ENCODE measurements at places on chromosomes 2 and 18. TPM values are rescaled to one million over a fixed set of nuclear protein-coding genes. Genes with fewer than 3 reads are reported as not detected.

The MGAT4A gene
- polyA plus RNA-seq = 35.1 TPM

GRCh38 chr18:22517356-22517755 is 99.6 kb upstream of the CTAGE1 start:
- no peak for DNase-seq

DNA sequence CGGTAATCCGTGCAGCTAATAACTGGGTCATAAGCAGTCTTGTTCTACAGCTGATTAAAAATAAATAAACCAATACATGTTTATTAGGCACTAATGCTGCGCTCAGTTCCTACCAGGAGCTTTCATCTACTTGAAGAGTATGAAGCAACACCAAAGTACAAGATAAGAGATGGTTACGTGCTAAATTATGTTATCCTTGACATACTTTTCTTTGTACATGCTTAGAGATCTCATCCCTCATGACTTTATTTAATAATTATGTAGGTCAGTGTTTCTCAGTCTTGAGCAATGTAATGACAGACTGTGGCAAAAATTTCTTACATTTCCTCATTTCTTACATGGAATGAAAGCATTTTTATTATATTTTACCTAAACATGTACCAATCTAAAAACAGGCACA is 54.6 kb upstream of the COBLL1 start:
- no peak for DNase-seq

DNA sequence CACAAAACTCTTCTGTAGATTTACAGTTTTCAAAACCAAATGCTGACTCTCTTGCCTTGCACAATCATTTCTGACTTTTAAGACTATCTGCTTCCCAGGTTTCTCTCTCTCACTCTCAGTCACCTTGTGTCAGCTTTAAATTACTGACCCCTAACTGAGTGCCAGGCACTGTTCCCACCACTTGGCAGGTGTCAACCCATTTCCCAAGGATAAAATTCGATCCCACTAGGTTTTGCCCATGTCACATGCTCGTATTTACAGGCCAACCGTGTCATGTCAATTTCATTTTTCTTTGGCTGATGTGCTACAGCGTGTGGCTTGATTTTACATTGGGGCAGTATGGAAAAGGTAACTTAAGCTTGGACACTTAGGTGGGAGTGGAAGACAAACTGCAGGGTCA is 26.1 kb upstream of the LMAN1 start:
- DNase-seq = no peak

DNA sequence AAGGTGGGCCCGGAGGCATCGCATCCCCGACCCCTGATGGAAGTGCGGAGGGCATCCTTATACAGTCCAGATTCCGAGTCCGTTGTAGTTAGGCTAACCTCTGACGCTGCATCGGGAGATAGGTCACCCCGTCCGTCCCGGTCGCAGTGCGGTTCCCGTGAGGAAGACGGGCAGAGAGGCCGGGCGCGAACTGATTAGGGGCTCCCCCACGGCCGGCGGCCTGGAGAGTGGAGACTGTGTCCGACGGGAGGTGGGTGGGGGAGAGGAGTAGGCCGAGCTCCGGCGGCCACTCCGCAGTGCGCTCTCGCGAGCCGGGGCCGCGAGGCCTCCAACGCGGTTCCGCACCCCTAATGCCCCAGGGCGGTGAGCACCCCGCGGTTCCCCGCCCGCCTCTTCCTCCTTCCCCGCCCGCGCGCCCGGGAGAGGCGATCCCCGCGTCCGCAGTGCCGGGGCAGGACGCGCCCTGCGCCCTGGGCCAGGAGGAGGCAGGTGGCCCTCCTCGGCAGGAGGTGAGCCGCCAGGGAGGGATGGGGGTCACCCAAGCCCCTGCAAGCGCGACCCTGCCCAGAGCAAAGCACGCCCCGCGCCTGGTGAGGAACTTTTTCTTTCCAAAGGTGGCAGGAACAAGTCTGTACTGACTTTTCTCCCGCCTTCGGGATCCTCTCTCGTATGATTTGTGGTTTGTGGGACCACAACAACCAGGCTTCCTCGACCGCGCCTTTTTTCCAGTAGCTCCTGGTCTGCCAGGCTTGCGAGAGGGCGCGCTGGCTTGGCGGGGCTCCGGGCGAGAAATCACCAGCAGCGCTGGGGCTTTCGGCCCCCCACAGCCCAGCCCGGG is 1.4 kb upstream of the SP5 start:
- no peak for DNase-seq

- no peak for DNase-seq
These were observed 81.9 kb upstream of the MYCN start for GRCh38 chr2:15858466-15858865.

All from right renal pelvis (tissue), 4 donors.